GF-D8 (cell line): ENCODE measurements at places on chromosomes 1 and 21.

GRCh38 chr1:156785458-156785857 lies 18.1 kb downstream of the PRCC start:
- DNase-seq = no peak

- no peak for DNase-seq
Observed at GRCh38 chr1:4527819-4528218, 126.6 kb upstream of the AJAP1 start.

GRCh38 chr1:27154469-27154990 lies 395 bp downstream of the SLC9A1 start:
- DNase-seq = no peak

- DNase-seq = no peak
Observed at GRCh38 chr1:180435566-180435965, 66.8 kb downstream of the ACBD6 start.

DNA sequence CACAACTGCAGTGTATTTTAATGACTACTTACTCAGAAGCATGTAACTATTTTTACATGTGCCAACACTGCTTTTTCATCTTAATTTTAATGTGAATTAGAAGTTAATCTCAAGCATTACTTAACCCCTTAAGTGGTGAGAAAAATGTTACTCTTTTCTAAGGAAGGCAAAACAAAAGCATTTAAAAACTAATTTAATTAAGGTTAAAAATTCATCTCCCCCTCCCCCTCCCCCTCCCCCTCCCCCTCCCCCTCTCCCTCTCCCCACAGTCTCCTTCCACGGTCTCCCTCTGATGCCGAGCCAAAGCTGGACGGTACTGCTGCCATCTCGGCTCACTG lies 27.4 kb upstream of the HP1BP3 start:
- no peak for DNase-seq

DNA sequence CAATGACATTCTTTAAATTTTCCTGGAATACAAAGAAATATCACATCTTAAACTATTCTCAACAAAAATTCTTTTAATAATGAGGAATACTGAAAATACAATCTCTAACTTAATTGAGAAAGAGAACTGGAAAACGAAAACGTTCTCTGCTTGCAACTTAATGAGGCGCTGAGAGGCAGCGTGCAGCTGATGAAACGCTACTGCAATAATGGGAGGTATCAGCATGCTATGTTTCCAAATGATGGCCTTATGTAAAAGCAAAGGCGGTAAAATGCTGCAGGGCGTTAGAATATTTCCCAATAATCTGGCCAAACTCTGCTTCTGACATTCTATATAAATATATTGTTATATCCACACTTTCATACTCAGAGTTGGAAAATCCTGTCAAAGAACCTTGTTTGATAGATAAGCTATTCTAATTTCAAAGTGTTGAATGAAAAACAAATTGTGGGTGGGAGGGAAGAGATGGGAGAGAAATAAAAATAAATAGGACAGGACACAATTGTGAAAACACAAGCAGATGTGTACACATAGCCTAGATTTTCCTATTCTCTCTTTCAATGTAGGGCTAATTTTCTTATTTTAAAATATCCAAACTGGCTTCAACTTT lies 70.9 kb downstream of the APP start:
- DNase-seq = no peak

GRCh38 chr1:26829184-26829911 lies 2.9 kb downstream of the ZDHHC18 start:
- DNase-seq = no peak

- DNase-seq = no peak
Observed at GRCh38 chr1:19771350-19771749, 28.4 kb downstream of the TMCO4 start.

DNA sequence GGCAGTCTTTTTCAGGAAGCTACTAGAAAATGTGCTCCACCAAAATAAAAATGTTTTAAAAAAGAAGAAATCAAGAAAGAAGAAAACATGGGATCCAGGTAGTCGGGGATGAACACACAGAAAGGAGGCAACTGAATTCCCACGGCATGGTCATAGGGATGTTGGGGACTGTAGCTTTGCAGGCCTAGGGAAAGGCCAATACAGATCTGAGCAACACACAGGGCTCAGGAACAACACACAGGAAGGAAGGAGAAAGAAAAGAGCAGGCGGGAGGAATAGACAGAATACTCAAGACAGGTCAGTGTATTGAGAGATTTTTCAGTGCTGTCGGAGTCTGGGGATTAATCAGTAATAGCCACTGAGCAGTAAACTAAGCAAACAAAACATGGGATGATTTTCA lies 142.7 kb upstream of the SYT6 start:
- no peak for DNase-seq

DNA sequence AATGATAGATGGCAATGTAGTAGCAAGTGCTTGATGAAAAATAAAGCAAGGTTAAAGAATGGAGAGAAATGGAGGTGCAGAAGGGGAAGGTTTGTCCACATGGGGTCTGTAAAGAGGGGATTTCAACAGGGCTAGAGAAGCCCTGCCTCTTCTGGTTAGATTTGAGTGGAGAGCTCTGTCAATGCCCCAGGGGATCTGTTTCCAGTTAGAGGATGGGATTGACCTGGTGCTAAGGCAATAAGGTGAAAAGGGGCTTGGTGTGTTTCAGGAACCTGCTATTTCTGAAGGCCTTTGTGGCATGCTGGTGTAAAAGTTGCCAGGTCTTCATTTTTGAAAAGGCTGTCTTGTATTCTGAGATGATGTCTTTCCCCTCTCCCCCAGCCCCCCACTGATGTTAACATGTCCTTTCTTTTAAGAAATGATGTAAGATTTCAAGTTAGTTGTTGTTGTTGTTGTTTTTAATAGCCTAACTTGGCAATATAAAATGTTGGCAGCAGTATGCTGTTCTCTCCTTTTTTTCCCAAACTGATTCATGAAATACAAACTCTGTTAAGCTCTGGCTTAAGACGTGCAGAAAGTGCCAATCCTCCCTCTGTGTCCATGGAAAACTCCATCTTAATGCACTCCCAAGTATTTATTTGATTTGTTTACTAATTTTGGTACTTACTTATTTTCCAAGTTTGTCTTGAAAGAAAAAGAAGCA lies 370.3 kb upstream of the ADGRL2 start:
- DNase-seq = no peak
